ENCODE measurements at places on chromosomes 6 and 20.

GRCh38 chr6:36823421-36824096 is 15.7 kb downstream of the CPNE5 start:
- DNase-seq, result no peak

- no peak for DNase-seq
These were observed 232.8 kb downstream of the GRIK2 start for GRCh38 chr6:101626269-101626668.

DNA sequence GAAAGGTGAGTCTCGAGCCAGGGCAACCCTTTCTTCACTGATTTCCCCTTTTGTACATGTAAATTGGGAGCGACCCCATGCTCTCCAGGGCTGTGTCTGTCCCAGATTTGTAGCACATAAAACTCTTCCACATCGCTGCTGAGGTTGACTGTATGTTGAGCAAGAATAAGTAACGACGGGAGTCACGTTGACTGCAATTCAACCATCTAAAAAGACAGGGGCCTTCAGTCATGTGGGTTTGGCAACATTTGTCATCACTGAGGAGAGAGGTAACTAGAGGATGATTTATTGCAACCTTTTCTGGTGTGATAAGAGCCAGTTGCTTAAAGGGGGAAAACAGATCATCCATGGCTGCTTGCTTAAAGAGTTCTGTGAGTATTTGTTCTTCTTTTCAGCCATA is 159.4 kb upstream of the SULF2 start:
- no peak for DNase-seq

- DNase-seq, result no peak
These were observed 656.1 kb downstream of the COL12A1 start for GRCh38 chr6:74549746-74550145.

- DNase-seq, result no peak
These were observed 169.7 kb downstream of the HAO1 start for GRCh38 chr20:7770578-7770977.

GRCh38 chr6:121055572-121056163 is 278.6 kb downstream of the TBC1D32 start:
- peak; percentile 7 for DNase-seq

- DNase-seq, result no peak
These were observed 85.0 kb downstream of the DTD1 start for GRCh38 chr20:18672834-18673233.

- peak; percentile 41 for DNase-seq
These were observed 14.8 kb downstream of the FAXC start for GRCh38 chr6:99334526-99335127.

GRCh38 chr6:85674604-85675003 is 31.9 kb upstream of the SYNCRIP start:
- DNase-seq, result no peak

Data from bone marrow (tissue), 2 donors.